SK-N-SH treated with all-trans-retinoic acid at 6 μM for 48 hours (cell line): ENCODE measurements at places on chromosomes 4 and X.

DNA sequence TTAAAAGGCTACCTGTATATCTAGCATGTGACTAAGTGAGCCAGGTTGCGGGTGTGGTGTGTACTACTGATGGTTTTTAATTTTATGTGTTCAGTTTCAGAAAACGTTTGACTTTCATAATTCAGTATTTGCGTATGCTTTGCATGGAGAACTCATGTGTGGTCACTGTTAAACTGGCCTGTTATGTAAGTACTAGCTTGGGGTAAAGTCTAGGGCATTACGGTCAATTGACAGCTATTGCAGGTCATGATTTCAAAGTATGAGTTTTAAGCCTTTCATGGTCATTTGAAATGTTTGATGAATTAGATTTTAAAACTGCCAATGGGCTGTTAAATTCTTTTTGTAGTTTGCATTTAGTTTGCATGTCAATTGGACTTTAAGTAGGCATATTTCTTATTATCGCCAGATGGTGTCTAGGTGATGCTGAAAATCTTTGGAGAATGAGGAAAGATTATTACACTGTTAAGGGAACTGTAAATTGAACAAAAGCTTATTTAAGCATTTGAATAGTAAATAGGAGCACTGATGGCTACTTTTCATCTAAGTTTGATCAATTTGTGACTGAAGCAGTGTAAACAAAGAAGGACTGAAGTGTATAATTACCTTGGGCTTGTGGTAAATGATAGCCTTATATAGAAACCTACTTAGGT is 563.4 kb downstream of the DACH2 start:
- ATAC-seq = no peak

- ATAC-seq = no peak
Observed at GRCh38 chrX:129693354-129693753, 38.6 kb upstream of the APLN start.

GRCh38 chrX:10938365-10938923 is 172.7 kb upstream of the HCCS start:
- ATAC-seq = no peak

- no peak for ATAC-seq
Observed at GRCh38 chr4:91936311-91936710, 367.5 kb upstream of the GRID2 start.

GRCh38 chr4:155769090-155769489 is 10.3 kb downstream of the GUCY1B1 start:
- no peak for ATAC-seq

DNA sequence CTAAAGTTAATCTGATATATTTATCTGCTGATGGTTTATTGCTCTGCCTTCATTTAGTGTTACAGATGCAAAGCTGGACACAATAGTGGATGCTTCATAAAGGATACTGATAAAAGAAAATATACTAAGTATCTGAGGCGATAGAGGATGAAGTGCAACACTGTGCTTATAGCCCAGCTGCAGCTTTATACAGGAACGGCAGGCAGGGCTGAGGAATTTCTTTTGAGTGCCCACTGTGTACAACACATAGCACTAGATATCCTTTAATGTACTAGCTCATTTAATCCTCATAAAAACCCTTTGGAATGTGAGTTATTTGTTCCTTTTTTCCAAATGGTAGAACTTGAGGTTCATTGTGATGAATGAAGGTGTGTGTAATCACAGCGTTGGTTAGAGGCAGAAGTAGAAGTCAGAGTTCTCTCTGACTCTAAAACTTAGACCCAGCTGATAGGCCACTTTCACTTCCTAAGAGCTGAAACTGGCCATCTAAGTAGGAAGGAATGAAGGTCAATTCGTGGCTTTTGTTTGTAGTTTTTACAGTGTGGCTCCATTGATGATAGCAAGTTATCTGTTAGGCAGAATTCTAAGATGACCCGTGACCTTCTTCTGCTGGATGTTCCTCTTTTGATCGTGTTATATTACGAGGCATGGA is 138.0 kb downstream of the VEGFC start:
- peak; percentile 22 for ATAC-seq

- no peak for ATAC-seq
Observed at GRCh38 chr4:1336088-1336491, 10.9 kb upstream of the UVSSA start.

DNA sequence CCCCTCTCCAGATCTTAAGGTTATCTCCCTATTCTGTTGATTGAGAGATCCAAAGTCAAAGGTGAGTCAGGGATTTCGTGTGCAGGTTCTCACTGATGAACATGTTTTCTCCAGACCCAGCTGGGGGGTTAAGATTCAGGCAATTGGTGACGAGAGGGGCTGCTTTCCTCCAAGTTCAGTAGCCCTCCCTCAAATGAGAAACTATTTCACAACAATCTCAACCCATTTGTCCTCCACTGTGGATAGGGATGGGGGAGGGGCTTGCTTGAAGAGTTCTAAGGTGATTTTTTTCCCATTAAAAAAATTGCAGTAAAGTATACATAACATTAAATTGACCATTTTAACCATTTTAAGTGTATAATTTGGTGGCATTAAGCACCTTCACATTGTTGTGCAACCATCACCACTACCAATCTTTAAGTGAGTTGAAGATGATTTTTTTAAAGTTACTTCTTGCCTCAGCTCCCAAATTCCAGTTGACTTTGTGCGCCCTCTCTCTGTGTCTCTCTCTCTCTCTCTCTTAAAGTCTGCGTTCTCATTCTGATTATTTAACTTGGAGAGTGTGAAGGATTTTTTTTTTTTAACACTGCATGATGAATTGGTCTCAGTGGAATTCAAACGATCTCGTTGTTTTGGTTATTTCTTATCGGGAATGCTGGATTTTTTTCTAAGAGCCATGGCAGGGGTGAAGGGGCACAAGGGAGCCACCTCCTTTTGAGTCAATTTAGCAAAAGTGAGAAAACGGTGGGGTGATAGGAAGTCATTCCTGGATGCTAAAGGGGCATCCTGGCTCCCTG is 175.9 kb downstream of the SHROOM3 start:
- no peak for ATAC-seq

- no peak for ATAC-seq
Observed at GRCh38 chrX:42434458-42435166, 343.4 kb downstream of the PPP1R2C start.

GRCh38 chrX:20132666-20133065 is 9.0 kb downstream of the EIF1AX start:
- no peak for ATAC-seq

DNA sequence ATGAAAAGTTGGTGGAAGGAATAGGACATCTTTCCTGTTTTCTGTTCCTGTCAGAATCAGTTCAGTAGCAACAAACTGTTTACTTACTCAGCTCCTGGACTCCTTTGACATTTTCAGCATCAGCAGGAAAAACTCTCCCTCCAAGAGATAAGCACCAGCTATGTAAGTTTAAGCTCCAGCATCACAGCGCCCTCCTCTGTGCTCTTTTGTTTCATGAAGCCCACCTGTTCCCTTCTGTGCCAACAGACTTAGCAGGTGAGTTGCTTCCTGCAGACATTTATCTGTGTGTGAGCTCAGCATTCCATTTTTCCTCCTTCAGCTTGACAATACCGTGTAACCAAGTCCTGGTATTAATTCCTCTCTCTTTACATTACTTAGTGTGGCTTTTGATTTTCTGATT is 644.1 kb upstream of the AGA start:
- ATAC-seq = no peak

DNA sequence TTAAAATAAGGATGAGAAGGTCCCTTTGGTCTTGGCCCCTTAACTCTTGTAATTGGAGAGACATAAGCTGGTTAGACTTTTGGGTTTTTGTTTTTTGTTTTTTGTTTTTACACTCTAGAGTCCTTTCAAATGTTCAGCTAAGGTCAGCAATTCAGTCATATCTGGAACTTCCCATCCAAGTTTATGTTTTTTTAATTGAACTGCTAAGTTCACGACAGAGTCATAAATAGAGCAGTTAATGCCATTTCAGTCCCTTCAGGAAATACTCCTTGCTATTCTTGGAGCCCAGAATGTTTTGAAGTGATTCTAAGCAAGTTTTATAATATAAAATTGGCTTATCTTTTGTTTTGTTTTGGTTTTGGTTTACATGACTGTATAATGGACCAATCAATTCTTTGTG is 329.4 kb upstream of the PABPC4L start:
- no peak for ATAC-seq

DNA sequence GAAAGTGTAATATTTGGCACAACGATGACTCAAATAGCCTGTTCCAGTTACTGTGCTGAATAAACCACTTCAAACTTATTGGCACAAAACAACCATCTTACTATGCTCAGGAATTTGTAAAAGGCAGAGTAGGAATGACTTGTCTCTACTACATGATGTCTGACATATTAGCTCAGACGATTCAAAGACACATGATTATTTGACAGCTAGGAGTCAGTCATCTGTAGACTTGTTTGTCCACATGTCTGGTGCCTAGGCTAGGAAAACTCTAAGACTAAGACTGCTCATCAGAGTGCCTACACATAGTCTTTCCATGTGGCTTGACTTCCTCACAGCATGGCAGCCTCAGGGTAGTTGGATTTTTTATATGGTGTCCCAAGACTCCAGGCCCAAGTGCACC is 154.5 kb downstream of the FANCB start:
- no peak for ATAC-seq
